ENCODE measurements at places on chromosomes 4 and X.

- no peak for DNase-seq
Observed at GRCh38 chr4:134243742-134244713, 42.4 kb upstream of the PABPC4L start.

DNA sequence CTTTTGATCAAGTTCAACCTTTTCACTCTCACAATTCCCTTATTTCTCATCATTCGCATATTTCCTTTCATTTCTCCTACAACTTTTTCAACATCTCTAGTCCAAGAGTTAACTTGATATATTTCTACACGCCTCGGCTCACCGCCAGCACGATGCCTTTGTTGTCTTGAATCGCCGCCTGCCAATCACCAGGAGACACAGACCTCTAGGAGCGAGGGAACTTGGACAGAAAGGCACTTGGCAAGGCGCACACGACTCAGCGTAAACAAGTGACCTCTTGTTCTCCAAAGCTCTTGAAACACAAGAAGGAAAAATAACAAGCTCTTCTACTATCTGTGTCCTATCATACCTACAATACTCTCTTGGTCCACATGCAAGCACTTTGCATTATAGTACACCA lies 27.1 kb upstream of the RBMX start:
- DNase-seq, result no peak

DNA sequence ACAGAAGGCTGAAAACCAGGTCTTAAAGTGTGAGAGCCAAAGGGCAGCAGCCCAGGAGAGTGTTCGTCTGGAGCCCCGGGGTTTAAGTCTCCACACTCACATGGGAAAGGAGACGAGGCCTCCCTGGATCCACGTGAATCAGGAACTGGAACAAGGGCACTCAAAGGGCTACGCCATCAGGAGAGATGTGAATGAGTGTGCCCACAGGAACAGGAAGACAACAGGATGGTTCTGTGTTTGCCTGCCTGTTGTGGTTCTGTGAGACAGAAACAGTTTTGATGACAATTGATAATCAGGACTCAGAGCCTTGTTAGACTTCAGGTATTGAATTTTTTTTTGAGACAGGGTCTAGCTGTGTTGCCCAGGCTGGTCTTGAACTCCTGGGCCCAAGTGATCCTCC lies 4.9 kb upstream of the CTBP1 start:
- no peak for DNase-seq

DNA sequence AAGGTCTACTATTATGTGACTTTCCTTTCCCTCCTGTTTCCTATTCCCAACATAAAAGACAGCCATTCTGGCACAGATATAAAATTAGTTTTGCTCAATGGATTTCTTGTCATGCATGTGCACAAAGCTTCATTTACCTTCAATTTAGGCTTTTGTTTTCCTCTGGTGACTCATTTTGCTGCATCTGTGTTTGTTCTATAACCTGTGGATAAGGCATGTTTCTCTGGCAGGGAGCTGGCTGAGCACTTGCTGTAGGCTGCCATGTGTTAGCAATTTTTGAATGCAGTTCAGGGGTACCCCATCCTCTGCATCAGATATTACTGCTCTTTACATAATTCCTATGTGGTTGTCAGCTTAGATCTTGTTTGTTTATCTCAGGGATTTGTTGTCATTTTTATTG lies 202.8 kb upstream of the GRID2 start:
- no peak for DNase-seq

DNA sequence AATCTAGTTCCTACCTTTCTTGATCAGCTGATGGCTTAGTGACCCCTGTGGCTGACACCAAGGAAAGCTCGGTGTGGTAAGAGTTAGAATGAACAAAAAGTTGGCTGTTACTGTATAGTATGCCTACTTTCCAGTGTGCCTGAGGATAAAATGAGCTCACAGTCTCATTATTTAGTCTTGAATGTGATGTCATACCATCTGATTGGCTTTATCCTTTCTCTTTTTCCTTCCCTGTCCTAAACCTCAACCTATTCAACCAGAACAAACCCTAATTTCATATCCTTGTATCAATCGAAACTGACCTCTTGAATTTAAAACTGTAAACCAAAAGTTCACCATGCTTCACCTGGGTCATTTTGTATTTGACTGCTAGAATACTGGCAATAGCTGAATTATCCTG lies 156.4 kb downstream of the PPARGC1A start:
- no peak for DNase-seq

DNA sequence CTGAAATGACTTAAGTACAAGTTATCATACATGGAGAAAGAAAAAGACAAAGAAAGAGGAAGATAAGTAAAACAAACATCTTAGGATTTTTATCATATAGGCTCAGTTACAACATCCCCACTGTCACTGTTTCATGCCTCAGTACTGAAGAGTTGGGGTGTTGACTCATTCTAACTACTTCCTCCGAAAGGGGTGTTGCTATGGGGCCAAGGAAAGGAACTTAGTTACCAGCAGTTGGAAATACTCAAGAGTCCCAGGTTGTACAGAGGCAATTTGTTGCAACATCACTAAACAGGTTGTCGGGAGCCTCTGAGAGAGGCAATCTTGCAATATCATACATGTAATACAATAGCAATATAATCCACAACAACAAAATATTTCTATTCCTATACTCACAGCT lies 1264.7 kb downstream of the PCDH7 start:
- DNase-seq, result no peak

- DNase-seq, result no peak
Observed at GRCh38 chr4:152309418-152309817, 226.5 kb downstream of the FBXW7 start.

DNA sequence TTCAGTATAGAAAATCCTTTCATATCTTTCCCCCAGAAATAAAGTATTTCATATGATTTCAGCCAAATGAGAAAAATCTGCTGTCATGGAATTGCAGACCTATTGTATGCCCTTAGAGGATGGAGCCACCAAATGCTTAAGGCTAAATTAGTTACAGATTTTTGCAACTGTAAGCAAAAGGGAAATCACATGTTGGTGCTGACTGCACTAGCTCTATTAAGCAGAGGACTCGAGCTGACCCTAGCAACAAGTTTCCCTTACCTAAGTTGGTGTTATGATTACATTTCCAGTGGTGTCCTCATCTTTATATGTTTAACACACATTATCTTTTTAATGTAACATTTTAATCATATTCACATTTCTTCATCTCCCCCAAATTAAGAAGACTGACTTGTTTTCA lies 58.3 kb upstream of the DOCK11 start:
- DNase-seq, result no peak

GRCh38 chrX:155094468-155095061 lies 23.3 kb downstream of the BRCC3 start:
- peak; percentile 33 for DNase-seq

DNA sequence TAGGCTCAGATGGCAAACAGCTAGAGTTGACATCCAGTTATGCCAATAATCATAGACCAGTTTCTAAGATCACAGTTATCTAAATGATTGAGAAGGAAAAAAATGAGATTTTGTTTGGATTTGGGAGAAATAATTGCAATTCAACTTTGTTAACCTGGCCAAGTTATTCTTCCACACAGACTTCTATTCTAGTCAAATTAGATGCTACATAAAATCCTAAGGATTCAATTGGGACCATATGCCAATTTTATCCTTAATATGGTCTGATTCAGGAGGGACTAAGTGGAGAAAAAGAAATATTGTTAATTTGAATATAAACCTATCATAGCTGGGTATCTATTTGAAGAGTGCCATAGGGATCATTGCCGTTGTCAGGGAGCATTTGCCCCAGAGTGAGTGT lies 178.3 kb upstream of the SLC7A11 start:
- DNase-seq, result no peak

GRCh38 chrX:17662391-17662790 lies 74.9 kb upstream of the SCML1 start:
- no peak for DNase-seq

DNA sequence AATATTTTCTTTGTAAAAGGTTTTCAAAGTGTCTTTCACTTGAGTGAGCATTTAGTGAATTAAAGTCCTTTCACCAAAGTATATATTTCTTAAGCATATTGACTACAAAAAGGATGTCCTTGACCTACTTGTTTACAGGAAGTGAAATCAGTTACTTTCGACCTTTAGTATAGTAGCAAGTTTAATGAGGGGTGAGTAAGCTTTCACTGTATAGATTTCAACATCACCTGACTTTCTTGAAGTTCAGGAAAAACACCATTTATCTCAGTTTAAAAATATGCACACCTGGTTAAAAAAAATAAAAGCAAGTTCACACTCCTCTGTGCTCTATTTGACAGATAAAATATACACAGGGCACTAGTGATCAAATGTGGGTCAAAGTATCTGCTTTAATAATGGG lies 88.1 kb downstream of the CCSER1 start:
- DNase-seq, result no peak

DNA sequence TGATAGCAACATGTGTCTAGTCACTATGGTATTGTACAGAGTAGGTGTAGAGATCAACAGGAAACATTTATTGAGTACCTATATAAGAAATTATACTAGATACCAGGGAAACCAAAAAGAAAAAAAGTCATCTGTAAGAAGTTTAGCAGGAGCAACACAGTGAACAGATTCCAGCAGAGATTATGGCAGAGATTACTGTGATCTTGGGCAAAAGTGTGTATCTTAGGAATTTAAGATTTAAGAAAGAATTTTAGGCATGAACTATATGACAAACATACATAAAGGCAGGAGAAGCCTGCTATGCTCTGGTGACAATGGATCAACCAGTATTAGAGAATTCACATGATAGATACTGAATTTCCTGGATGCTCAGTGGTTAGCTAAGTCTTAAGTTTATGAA lies 37.9 kb downstream of the SNCA start:
- no peak for DNase-seq

GRCh38 chrX:18394477-18394876 lies 30.9 kb upstream of the CDKL5 start:
- DNase-seq, result no peak

GRCh38 chr4:70518716-70519115 lies 347 bp downstream of the AMTN start:
- DNase-seq, result peak; percentile 26

- no peak for DNase-seq
Observed at GRCh38 chrX:35339796-35340195, 397.2 kb downstream of the FAM47B start.

DNA sequence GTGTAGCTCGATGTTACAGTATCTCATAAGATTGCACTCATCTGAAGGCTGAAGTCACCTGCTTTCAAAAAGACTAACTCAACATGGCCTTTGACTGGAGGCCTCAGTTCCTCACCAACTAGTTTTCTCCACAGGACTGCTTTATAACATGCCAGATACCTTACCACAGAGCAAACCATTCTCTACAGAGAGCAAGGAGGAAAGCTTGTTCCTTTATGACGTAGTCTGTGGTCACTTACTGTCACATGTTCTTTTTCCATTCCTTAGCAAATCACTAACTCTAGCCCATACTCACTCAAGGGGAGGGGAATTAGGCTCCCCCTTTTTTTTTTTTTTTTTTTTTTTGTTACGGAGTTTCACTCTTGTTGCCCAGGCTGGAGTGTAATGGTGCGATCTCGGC lies 3.2 kb downstream of the THAP9 start:
- no peak for DNase-seq

DNA sequence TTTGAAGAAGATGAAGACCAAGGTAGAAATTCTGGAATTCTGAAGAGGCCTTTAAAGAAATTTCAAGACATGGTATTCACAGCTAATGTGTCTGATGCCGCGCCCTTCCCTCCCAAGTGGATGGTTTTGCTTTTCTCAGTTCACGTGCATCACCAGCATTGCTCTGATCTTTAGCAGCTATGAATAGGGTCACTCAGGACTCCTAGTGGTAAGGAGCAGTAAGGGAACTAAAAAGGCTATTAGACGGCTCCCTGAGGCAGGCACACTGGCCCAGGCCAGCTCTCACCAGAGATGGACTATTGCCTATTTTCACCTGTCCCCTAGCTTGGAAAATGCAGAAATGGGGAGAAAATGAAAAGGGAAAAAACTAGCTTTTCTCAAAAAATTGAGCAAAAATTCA lies 447.5 kb upstream of the RASGEF1B start:
- DNase-seq, result peak; percentile 2

GRCh38 chr4:4864940-4865704 lies 5.7 kb downstream of the MSX1 start:
- no peak for DNase-seq

DNA sequence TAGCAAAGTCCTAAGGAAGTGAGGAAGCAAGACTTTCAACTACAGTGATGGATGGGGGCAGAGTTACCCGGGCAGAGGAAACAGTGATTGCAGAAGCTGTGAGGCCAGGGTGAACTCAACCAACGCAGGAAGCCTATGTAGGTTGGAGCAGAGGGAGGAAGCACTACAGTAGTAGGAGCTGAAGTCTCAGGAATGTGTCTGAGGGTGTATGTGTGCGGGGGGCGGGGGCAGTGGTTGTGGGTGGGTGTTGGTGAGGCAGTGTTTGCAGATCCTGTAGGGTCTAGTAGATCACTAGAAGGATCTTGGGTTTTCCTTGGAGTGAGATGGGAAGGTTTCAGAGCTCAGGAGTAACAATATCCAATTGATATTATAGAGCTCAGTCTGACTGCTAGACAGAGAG lies 9.9 kb upstream of the MID1 start:
- no peak for DNase-seq

DNA sequence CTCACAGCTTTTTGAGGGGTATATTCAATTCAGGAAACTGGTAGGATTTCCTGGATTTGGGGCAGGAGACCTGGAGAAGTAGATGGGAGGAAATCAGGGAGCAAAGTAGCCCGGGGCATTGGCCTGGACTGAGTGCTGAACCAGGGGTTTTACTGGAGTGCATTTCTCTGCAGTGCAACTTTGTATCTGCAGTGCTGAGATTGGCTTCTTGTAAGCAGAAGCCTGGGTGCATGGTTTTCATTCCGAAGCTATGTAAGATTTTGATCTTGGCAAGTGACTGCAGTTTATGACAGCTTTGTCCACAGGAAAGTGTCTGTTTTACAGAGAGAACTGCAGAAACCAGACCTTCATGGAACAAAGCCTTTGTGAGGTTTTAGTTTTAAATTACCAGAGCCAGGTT lies 158.3 kb downstream of the SPCS3 start:
- DNase-seq, result no peak

- no peak for DNase-seq
Observed at GRCh38 chr4:113049421-113050370, at the start of gene ANK2. Gene ANK2, plus strand, starts transcription at chr4:113049653. Its CDS starts 76 bp downstream, at chr4:113049729.

- no peak for DNase-seq
Observed at GRCh38 chr4:153542834-153543233, 76.7 kb downstream of the TMEM131L start.

DNA sequence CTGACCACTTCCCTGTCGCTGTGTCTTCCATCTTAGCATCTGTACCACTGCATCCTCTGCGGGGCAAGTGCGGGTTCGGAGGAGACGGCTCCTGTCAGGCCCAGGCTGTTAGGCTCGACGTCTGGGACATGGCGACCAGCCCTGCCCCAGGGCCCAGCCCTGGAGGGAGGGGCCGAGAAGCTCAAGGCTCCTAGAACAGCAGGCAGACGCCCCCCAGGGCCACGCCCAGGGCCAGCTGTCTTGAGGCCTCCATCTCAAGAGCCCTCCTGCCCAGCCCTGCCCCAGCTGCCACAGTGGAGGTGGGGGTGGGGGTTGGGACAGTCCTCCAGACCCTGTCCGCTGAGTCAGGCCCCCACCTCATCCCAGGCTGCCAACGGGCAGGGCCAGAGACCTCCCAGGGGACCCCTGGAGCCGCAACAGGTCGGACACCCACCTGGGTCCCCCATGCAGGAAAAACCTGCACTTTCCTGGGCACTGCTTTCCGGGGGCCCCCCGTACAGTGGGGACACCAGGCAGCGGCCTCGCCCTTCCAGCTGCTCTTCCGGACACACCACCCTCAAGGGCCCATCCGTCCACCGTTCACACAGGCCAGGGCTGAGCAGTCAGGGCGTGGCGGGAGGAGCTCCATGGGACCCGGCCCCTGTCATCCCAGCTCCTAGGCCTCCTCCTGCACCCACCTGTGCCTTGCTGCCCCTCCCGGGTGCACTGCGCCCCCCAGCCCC lies 83.1 kb downstream of the FAM53A start:
- DNase-seq, result no peak

- DNase-seq, result peak; percentile 14
Observed at GRCh38 chr4:108172231-108172752, 3.6 kb upstream of the LEF1 start.

All from fibroblast of skin of back (primary cell).